ENCODE measurements at places on chromosomes 7 and 10. TPM values are rescaled to one million over a fixed set of nuclear protein-coding genes. Genes with fewer than 3 reads are reported as not detected.

GRCh38 chr10:27344568-27345454, 104.2 kb upstream of the ACBD5 start:
- no peak for DNase-seq

- DNase-seq = no peak
Measured at GRCh38 chr7:20438248-20438647, 107.5 kb downstream of the ITGB8 start.

GRCh38 chr10:48369501-48369900, 63.0 kb downstream of the MAPK8 start:
- DNase-seq = no peak

GRCh38 chr10:9811601-9812000, 1206.1 kb upstream of the CELF2 start:
- no peak for DNase-seq

The SPDYE11 gene
- not detected for total RNA-seq

GRCh38 chr10:6048281-6049030, 13.7 kb downstream of the IL2RA start:
- no peak for DNase-seq

The ALDH18A1 gene
- 75.9 TPM for total RNA-seq

The MSMB gene
- total RNA-seq = not detected

DNA sequence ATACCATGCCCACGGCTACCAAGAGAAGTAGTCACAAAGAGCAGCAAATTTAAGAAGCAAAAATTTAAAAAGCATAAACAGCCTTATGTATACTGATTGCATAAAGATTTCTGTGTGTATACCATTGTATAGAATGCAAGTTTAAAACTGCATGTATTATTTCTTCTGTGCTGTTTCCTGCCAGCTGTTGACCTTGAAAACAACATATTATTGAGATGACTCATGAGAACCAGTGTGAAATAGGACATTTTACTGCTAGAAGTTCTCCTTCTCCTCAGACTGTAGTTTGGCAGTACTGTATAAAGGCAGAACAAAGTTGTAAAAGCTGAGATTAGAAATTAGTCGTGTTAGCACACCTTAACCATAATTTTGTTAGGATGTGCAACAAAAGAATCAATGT, 42.3 kb upstream of the SGCE start:
- peak; percentile 91 for DNase-seq

Data from dermis microvascular lymphatic vessel endothelial cell (primary cell).